ENCODE measurements at places on chromosomes 5 and 9. TPM values are rescaled to one million over a fixed set of nuclear protein-coding genes. Genes with fewer than 3 reads are reported as not detected.

The CDK5RAP2 gene
- total RNA-seq: 76.8 TPM

The PCDHA4 gene
- total RNA-seq: 27.8 TPM

The COL23A1 gene
- 0.36 TPM for total RNA-seq

The CD14 gene
- total RNA-seq: 0.36 TPM

The ACOT12 gene
- not detected for total RNA-seq

The SNX2 gene
- total RNA-seq: 57.0 TPM

DNA sequence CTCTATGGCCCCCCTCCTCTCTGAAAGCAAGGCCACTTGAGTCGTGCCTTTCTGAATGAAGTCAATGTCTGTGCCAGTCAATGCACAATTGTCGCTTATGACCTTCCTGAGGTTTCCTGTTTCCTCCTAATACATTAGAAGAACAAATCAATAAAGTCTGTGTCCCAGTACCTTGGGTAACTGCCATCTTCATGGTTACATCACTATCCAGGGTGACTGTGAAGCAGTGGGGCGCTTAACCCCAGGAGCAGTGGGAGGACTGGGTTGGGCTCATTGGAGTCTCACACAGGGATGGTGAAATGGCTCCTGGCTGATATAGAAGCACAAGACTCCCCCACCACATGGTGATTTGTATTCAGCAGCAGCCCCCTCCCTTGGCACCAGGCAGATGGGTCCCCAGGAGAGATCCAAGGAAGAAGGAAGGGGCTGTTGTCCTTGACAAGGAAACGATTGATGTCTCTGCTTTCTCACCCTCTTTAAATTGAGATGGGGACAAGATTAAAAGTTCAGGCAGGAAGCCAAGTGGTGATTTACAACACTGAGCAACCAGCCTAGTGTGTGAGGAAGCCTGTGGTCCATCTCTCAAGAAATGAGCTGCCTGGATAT is 261.9 kb upstream of the ZNF462 start:
- no peak for DNase-seq
- H3K27ac ChIP-seq: no peak overlapping the region
- peaks cover 5% of the 10 kb centered on the region for H3K4me1 ChIP-seq
- no peaks in the 10 kb centered on the region for H3K27me3 ChIP-seq

DNA sequence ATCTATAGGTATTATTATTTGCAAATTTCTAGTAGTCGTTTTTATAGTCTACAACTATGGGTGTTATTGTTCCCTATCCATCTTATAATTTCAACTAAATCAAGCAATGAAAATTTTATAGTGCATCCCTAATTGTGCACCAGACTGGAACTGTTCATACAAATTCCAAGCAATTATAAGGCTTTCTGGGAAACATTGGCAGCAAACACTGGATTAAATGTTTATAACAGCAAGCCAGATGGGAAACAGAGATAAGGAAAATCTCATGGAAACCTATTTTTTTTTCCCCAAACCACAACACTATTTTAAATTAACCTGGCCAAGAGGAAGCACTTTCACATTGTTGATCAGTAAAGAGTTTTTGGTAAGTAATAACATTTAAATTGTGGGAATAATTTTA is 524.3 kb downstream of the RASEF start:
- no peak overlapping the region for H3K4me3 ChIP-seq
- DNase-seq: no peak
- peaks cover 3% of the 10 kb centered on the region for H3K27me3 ChIP-seq
- no peak overlapping the region for H3K27ac ChIP-seq

DNA sequence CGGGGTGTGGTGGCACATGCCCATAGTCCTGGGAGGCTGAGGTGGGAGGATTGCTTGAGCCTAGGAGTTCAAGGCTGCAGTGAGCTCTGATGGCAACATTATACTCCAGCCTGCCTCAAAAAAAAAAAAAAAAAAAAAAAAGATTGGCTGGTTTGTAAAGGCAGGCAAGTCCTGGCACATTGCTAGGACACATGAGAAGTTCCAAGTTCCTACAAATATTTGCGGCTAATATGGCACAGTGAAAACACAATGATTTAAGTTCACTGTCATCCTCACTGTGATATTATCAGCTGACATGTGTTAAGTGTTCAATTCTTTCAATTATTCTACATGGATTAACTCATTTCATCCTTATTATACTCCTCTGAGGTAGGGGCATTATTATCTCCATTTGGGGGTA is 20.1 kb downstream of the TMEM268 start:
- H3K27ac ChIP-seq: no peak overlapping the region
- DNase-seq: no peak
- no peak overlapping the region for H3K4me3 ChIP-seq
- no peaks in the 10 kb centered on the region for H3K4me1 ChIP-seq
- H3K27me3 ChIP-seq: no peaks in the 10 kb centered on the region
- H3K36me3 ChIP-seq: peaks cover 1% of the 10 kb centered on the region

GRCh38 chr5:129653057-129653375 is 94.9 kb upstream of the MINAR2 start:
- H3K27ac ChIP-seq: no peak overlapping the region
- DNase-seq: no peak
- no peaks in the 10 kb centered on the region for H3K27me3 ChIP-seq
- peaks cover 2% of the 10 kb centered on the region for H3K4me1 ChIP-seq
- H3K4me3 ChIP-seq: no peak overlapping the region

DNA sequence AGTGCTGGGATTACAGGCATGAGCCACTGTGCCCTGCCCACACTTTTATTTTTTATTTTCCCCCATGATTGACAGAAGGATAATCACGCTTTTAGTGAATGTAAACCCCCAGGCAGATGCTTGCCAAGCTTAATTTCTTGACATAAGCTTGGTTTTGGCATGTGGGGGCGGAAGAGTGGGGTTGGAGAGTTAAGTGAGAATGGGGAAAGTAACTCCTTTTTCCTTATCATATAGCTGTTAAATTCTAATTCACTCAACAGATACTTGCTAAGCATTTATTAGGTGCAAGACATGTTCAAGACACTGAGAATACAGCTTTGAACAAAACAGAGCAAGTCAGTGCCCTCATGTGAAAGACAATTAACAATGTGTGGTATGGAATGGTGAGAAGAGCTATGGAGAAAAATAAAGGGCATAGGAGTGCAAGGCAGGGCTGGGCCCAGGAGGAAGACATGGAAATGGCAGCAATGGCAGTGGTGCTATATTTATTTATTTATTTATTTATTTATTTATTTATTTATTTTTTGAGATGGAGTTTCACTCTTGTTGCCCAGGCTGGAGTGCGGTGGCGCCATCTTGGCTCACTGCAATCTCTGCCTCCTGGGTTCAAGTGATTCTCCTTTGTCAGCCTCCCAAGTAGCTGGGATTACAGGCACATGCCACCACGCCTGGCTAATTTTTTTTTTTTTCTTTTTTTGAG is 2.2 kb downstream of the SLC26A2 start:
- no peaks in the 10 kb centered on the region for H3K27me3 ChIP-seq
- no peak overlapping the region for H3K27ac ChIP-seq
- H3K4me3 ChIP-seq: no peak overlapping the region
- H3K36me3 ChIP-seq: no peaks in the 10 kb centered on the region
- H3K4me1 ChIP-seq: peaks cover 10% of the 10 kb centered on the region
- no peak for DNase-seq

DNA sequence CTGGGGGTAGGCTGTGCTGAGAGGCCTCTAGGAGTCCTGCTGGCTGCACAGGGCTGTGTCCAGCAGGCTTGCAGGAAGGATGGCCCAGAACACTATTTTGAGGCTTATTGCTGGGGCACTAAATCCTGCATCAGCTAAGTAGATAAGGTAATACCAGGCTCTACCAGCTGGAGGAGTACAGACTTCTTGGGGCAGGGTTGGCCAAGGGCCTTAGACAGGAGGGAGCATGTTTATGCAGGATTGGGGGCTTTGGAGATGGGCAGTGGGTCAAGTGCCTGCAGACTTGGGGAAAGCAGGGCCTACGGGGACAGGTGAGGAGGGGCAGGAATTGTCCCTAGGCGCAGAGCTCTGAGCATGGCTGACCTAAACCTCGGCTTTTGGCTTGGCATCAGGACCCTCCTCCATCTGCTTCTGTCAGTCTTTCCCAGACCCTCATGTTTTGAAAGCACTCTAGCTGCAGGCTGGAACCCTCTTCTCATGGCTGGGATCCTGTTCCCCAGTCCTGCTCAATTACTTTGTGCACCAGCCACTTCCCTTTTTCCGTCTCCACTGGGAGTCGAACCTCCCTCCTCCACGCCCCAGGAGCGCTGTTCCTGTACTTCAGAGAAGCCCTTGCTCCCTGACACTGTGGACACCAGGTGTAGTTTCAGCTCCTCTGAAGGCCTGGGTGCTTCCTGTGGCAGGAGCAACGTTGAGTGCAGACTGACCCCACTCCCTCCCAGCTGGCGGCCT is 61.0 kb upstream of the SPTLC1 start:
- no peak for DNase-seq
- H3K27ac ChIP-seq: no peak overlapping the region
- peaks cover 2% of the 10 kb centered on the region for H3K27me3 ChIP-seq
- H3K36me3 ChIP-seq: no peaks in the 10 kb centered on the region

DNA sequence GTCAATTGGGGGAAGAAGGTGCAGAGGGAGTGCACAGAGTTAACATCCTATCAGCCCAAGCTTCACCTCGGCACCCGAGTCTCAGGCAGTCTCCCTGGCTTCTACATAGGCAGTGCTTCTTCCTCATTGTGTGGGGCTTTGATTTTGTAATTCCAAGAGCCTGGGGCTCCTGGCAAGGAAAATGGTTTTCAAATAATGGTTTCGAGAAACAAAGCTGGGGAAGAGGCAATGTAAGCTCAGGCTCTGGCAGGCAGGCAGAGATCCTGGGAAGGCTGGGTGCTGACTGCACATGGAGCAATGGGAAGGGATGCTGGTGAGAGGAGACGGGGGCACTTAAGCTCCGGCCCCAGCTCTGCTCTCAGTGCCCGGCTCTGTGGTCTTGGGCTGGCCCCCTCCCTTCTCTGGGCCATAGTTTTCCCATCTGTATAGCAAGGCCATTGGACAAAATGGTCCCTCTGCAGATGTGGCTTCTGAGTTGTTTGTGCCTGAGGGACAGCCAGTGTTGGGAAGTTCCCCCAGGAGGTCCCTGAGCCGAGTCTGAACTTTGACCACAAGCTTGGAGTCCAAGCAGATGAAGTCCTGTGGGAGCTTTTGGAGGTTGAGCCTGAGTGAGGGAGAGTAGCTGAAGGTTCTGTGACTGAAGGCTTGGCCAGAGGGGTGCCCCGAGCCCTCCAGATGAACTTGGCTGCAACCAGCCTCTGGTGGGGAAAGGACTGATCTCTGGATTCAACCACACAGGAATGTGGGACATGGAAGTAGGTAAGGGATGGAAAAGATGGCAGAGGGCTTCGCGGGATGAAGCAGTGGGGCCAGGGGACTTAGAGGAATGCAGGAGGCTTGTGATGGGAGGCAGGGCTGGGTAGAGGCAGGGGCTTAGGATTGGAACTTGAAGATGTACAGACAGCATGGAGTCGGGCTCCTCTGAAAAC is 28.5 kb upstream of the IL17B start:
- H3K4me1 ChIP-seq: no peaks in the 10 kb centered on the region
- H3K27me3 ChIP-seq: peaks cover 11% of the 10 kb centered on the region
- H3K36me3 ChIP-seq: no peaks in the 10 kb centered on the region
- no peak overlapping the region for H3K4me3 ChIP-seq

DNA sequence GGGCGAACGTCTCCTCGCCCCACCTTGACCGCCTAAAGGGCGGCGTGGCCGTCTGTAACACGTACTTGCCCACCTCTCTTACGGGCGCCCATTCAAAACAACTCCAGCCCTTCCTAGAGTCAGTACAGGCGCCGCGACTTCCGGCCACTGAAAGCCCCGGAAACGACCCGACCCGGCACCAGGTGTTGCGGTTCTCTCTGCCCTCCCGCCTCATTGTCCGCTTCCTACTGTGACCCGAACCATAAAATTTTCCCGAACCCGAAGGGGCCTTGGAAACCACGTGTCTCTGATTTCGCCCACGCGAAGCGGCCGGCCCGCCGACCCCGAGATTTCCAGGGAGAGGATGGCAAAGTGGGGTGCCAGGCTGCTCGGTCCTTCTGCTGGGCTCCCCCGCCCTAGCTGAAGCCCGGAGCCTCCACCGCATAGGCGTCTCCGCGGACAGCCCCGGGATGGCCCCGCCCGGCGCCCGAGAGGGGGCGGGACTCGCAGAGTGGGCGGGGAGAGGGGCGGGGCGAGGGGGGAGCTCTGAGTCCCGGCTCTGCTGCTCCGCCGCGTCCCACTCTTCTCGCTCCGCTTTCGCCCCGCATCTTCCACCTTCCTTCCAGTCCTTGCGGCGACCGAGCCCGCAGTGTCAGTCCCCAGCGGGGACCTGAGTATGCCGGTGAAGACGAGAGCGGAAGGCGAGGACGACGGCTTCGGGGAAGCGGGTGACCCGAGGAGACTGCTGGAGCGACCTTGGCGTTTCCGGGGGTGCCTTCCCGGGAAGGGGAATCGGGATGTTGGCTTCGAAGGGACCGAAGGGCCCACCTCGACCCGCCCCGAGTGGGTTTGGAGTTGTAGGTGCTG is 684 bp upstream of the PTGES2 start:
- H3K27me3 ChIP-seq: peaks cover 3% of the 10 kb centered on the region
- H3K4me3 ChIP-seq: peak overlapping the region; percentile 98
- H3K27ac ChIP-seq: peak overlapping the region; percentile 99
- H3K36me3 ChIP-seq: peaks cover 4% of the 10 kb centered on the region
- DNase-seq: peak; percentile 73

Data from progenitor cell of endocrine pancreas (in vitro differentiated cells).